ENCODE measurements at places on chromosomes 7 and 10.

- DNase-seq, result no peak
These were observed 125.8 kb downstream of the EGFR start for GRCh38 chr7:55144333-55145317.

- peak; percentile 21 for DNase-seq
These were observed 1.4 kb downstream of the TRA2A start for GRCh38 chr7:23530405-23530804.

DNA sequence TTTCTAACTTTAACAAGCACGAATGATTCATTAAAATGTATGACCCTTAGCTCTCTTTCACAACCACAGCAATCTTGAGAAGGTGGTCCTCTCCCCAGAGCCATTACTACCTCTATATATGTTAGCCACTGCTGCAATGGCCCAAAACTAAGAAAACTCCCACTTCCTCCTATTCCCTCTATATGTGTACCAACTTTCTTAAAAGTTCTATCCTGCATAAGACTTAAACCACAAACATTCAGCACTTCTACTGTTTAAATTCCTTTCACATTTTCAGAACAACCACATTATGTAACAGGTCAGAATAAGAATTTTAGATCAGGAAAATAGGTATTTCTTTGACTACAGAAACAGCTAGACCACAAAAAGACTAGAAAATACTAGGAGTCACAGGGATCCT, 36.2 kb downstream of the WASL start:
- peak; percentile 61 for DNase-seq

GRCh38 chr10:44960482-44961229, 1.1 kb downstream of the RASSF4 start:
- DNase-seq, result no peak

DNA sequence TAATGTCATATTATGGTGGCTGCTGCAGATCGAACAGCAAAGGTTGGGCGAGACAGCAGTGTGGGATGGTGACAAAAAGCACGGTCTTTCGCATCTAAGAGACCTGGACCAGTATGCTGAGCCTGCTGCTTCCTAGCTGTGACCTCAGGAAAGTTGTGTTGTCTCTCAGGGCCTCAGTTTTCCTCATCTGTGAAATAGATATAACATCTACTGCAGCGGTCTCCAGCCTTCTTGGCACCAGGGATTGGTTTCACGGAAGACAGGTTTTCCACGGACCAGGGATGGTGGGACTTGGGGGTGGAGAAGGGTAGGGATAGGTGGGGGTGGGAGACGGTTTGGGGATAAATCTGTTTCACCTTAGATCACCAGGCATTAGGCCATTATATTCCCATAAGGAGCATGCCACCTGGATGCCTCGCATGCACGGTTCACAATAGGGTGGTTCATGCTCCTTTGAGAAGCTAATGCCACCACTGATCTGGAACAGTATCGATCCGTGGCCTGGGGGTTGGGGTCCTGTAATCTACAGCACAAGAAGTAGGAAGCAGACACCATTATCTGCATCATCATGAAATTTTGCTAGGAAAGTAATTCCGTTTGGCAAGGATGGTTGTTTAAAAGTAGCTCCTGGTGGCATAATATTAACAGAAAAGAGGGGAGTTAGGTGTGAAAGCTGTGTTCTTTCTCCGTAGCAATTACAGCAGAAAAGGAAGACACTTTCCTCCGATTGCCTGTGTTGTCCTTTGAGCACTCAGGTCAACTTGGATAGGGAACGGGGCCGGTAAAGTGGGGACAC, 10.8 kb downstream of the KLF6 start:
- DNase-seq, result no peak

GRCh38 chr10:115992236-115992986, 280.6 kb downstream of the GFRA1 start:
- DNase-seq, result no peak

GRCh38 chr7:40826411-40827221, 691.8 kb downstream of the SUGCT start:
- peak; percentile 40 for DNase-seq

GRCh38 chr10:22391600-22391999, 46.3 kb downstream of the SPAG6 start:
- DNase-seq, result no peak
